Pulmonary artery endothelial cell (primary cell): ENCODE measurements at places on chromosomes 11 and 22. TPM values are rescaled to one million over a fixed set of nuclear protein-coding genes. Genes with fewer than 3 reads are reported as not detected.

The TRAF6 gene
- 7.6 and 11.5 TPM in 2 replicates for total RNA-seq

The RASSF10 gene
- total RNA-seq = 0.26 TPM in 1 of 2 replicates, not detected in the other

The SYCE3 gene
- not detected in 2 replicates for total RNA-seq

The KCNK4 gene
- total RNA-seq = 0.07 TPM in 1 of 2 replicates, not detected in the other

The CHRNA10 gene
- total RNA-seq = 0.33 and 0.78 TPM in 2 replicates

The ADAMTS15 gene
- total RNA-seq = under 0.01 and 0.07 TPM in 2 replicates

The DRG1 gene
- 77.3 and 79.3 TPM in 2 replicates for total RNA-seq
